Stimulated activated CD4-positive, alpha-beta T cell treated with anti-CD3 and anti-CD28 coated beads, TNF-alpha, amount 100 ng/mL, for 1 hour (primary cell): ENCODE measurements at places on chromosomes 1 and 21.

DNA sequence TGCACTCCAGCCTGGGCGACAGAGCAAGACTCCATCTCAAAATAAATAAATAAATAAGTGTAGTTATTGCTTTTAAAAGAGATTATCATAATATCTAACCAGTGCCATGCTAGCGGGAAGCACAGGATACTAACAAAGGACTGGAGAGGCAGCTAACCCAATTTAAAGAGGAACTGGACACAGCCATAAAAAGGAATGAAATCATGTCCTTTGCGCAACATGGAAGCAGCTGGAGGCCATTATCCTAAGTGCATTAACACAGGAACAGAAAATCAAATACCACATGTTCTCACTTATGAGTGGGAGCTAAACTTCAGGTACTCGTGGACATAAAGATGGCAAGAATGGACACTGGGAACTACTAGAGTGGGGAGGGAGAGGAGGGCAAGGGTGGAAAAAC is 54.9 kb downstream of the TM2D1 start:
- DNase-seq, result no peak

- DNase-seq, result no peak
Measured at GRCh38 chr1:243455760-243456651, 200.2 kb downstream of the SDCCAG8 start.

GRCh38 chr1:63651161-63651701 is 58.0 kb downstream of the PGM1 start:
- no peak for DNase-seq

GRCh38 chr1:66244429-66244828 is 289.5 kb upstream of the SGIP1 start:
- DNase-seq, result no peak

- no peak for DNase-seq
Measured at GRCh38 chr1:147078606-147079399, 93.5 kb downstream of the PRKAB2 start.

GRCh38 chr1:45490121-45490625 is 790 bp downstream of the TESK2 start:
- no peak for DNase-seq

DNA sequence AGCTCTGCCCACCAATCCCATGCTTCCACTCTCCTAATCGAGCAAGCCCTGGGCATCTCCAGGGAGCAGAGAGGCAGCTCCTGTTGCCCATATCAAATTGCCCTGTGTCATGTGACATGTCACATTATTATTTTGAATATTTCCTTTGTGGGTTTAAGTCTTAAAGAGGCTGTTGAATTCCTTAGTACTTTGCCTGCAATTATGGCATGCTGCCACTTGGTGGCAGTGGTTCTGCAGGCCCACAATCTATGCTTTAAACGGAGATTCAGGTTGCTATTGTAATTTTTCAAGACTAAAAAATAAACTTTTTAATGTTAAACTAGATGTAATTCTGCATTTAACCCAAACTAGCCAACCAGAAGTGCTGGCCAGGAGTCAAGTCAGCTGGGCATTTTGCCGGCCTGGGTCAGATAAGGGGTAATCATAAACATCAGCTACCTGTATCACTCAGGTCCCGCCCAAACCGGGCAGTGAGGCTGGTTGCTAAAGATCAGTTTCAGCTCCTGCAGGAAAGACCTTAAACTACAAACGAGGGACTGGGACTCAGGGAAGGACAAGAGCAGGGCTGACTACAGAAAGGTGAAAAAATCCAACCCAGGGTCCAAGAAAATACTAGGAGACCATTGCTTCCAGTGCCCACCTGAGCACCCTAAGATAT is 37.3 kb upstream of the ARHGEF16 start:
- DNase-seq, result no peak

DNA sequence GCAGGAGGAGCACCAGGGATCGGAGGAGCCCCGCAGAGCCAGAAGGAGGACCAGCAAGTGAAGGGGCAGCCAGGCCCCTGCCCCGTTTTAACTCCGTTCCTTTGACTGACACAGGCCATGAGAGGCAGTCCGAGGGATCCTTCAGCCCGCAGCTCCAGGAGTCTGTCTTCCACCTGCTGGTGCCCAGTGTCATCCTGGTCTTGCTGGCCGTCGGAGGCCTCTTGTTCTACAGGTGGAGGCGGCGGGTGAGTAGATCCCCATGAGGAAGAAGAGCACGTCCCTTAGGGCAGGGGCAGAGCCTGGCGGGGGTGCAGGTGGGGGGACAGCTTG is 13.3 kb downstream of the CSF1 start:
- no peak for DNase-seq

DNA sequence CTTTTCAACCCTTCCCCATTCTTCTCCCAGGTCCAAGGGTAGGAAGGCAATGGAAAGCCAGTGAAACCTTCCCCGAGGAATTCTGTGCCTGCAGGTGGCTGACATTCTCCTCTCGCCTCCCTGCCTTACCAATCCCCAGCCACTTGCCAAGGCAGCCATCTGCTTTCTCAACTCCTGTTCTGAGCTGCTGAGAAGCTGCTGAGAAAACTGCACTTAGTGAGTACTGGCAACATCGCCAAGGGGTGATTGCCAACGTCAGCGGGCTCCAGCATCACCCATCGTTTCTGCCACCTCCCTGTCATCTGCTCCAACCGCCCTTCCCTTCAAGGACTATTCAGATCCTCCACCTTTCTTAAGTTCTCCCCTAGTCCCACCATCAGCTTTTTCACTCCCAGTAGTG is 106.0 kb downstream of the PTPRU start:
- no peak for DNase-seq

- DNase-seq, result no peak
Measured at GRCh38 chr1:24782689-24783088, 37.4 kb downstream of the CLIC4 start.

DNA sequence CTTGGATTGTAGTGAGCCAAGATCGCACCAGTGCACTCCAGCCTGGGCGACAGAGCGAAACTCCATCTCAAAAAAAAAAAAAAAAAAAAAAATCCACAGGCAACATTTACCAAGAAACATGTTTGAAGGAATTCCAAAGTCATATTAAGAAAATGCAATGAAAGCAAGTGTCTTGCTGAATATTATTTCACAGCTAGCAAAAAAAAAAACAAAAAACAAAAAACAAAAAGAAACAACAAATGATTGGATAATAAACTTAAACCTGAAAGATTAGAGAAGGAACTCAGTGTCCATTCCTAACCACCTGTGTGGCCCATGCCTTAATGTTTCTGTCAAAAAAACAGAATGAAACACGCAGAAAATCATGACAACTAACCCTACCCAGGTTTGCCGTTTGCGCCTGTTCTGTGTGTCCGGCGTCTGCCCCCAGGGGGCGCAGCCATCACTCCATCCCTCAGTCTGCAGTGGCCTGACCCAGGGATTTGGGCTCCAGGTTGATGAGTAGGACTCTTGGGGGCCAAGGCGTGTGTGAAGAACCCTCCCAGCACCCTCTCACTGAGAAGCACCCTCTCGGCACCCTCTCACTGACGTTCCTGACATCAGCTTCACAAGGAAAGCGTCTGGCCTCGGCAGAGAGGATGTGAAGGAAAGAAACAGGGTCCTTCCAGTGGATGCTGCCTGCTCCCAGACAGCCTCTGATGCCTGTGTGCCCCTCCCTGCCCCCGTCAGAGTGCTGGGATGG is 19.2 kb upstream of the PTTG1IP start:
- DNase-seq, result peak; percentile 53

DNA sequence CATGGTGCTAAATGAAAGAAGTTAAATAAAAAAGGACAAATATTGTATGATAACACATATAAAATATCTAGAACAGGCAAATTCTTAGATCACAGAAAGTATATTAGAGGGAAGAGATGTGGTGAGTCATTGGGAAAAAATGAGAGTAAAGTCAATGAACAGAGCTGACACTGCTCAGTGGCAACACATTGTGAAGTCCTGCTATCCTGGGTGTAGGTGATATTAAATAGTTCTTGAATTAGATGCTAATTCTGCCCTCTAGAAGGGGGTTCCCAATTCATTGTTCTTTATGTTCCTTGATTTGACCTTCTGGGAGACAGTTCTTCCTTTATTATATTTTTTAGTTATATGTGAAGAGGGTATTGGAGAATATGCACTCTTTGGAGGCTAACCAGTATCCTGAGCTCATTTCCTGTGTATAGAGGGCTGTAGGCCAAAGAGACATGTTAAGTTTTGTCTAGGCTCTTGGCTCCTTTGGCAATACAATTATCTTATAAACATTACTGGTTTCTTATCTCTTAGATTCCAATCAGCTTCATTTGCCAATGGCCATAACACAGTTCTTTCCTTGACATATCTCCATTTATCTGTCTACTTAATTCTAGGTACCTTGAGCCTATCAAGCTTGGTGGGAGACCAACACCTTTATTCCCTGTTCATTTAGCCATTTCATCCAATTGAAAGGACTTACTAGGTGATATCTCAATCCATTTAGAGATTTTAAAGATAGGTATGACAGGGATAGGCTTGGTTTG is 6.6 kb upstream of the SLC35A3 start:
- no peak for DNase-seq

- DNase-seq, result no peak
Measured at GRCh38 chr1:150925080-150925479, 1.1 kb upstream of the SETDB1 start.

GRCh38 chr1:160645386-160646130 is 1.3 kb downstream of the SLAMF1 start:
- DNase-seq, result no peak

DNA sequence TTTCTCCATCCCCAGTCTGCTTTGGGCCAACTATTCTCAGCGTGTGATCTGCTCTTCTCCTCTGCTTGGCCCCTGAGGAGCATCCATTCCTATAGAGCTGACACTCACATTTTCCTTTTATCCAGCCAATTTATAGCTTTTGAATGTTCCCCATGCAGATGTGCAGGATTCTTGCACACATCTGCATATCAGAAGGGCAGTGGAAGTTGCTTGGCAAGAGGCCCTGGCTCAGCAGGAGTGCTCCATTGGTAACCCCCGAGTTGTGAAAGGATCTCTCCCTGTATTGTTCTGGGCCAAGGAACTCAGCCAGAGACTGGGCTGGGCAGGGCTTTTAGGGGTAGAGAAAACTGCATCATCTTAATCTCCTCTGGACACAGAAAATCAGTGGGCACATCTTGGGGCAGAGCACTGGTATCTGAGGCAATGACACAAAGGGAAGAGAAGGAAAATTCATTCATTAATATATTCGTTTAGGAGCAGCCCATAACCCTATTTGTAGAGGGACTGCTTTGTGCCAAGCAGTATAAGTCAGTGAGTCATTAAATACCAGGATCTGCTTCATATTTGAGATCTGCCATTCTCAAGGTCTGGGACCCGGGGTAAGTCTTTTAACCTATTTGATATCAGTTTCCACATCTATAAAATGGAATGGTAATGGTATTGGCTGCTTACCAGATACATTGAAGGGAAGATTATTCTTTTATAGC is 31.0 kb upstream of the BEND5 start:
- DNase-seq, result no peak

- DNase-seq, result no peak
Measured at GRCh38 chr1:96708482-96708881, 13.1 kb upstream of the PTBP2 start.

DNA sequence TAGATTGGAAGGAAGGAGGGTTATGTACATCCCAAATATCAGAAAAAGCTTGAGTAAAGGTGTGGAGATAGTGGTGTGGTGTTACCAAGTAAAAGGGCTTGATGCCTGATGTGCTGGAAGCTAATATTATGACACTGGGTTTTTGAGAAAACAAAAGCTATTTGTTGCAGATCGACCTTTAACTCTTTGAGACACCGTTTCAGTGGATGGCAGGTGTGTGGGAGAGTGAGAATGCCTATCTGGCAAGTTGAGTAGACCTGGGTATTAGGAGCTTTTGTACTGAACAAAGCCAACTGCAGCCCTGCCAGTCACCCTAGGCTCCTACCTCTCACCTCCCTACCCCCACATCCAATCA is 1.4 kb downstream of the MMACHC start:
- DNase-seq, result no peak

- DNase-seq, result no peak
Measured at GRCh38 chr1:44321466-44321865, 33.6 kb downstream of the ERI3 start.

DNA sequence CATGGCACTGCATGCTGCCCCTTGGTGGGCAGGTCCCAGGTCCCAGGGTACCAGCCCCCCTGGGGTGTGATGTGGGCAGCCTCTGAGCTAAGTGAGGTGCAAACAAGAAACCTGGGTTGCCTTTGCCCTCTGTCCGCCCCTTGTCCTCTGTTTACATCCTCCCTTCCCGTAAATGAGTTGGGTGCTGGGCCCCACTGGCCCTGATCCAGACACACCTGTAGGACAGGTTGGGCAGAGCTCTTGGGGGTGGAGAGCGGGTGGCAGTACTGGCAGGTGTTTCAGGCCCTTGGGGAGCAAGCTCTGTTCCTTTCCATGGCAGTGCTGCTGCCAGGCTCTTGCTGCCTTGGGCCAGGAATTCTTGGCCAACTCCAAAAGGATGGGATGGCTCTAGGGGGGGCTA is 35.8 kb downstream of the ELF3 start:
- DNase-seq, result no peak

DNA sequence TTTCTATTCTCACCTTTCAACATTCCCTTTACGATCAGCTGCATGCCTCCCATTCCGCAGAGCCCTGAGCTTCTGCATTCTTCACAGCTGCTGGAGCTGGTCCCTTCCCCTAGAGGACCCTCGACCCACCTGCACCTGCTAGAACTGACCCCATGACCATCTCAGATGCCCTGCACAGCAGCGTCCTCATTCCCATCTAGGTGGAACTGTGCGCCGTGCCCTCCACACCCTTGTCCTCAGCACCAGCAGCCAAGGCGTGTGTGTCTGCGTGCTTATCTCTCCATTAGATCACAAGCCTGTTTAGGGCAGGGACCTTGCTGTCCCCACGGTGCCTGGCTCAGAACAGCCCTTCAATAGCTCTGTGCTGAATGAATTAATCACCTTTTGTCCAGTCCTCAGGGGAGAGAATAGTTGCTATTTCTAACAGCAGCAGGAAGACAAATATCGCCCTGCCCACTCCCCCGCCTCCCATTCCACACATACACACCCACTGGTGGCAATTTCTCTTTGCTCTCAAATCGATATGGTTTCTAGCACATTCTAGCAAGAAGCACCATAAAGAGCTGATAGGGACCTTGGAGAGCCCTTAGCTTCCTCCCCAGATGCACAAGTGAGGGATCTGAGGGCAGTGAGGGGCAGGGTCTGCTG is 61.7 kb downstream of the KCNN3 start:
- no peak for DNase-seq

- DNase-seq, result no peak
Measured at GRCh38 chr1:145995148-145995881, 1.1 kb downstream of the TXNIP start.

GRCh38 chr1:78005755-78006154 is 1.0 kb downstream of the DNAJB4 start:
- no peak for DNase-seq

GRCh38 chr1:218698141-218698540 is 353.0 kb downstream of the TGFB2 start:
- no peak for DNase-seq

GRCh38 chr1:240092301-240093119 is 827 bp downstream of the FMN2 start:
- no peak for DNase-seq

GRCh38 chr1:221734187-221734586 is 7.7 kb downstream of the DUSP10 start:
- DNase-seq, result no peak
